ENCODE measurements at places on chromosomes 2 and 18.

DNA sequence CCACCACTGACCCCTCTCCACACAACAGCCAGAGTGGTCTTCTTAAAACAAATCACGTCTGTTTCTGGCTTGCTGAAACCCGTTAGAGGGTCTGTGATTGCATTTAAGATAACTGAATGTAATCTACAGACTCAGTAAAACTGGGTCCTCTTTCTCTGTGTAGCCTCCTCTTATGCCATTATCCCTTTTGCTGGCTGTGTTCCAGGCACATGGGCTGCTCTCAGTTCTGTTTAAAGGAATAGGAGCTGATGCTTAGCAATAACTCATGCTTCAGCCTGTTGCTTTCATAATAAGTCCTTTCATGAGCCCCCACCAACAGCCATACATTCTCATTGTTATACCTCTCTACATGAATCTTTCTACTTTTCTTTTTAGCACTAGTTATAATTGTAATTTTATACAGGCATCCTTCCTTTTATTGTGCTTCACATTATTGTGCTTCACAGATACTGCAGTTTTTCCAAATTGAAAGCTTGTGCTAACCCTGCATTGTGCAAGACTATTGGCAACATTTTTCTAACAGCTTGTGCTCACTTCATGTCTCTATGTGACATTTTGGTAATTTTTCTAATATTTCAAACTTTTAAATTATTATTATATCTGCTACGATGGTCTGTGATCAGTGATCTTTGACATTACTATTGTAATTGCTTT, 782.6 kb downstream of the MBD2 start:
- DNase-seq: no peak

- DNase-seq: no peak
These were observed 11.2 kb downstream of the CELF4 start for GRCh38 chr18:37554399-37554787.

DNA sequence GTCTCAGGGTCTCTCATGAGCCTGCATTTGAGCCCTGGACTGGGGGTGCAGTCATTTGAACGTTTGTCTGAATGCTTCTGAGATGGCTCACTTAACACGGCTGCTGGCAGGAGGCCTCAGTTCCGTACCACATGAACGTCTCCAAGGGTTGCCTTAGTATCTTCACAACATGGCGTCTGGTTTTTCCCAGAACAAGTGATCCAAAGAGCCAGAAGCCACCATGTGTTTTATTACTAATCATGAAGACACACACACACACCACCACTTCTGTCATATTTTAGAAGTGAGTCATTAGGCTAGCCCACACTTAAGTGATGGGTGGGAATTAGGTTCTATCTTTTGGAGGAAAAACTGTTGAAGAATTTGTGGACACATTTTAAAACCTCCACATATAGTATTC, 15.0 kb upstream of the MYO1B start:
- no peak for DNase-seq

DNA sequence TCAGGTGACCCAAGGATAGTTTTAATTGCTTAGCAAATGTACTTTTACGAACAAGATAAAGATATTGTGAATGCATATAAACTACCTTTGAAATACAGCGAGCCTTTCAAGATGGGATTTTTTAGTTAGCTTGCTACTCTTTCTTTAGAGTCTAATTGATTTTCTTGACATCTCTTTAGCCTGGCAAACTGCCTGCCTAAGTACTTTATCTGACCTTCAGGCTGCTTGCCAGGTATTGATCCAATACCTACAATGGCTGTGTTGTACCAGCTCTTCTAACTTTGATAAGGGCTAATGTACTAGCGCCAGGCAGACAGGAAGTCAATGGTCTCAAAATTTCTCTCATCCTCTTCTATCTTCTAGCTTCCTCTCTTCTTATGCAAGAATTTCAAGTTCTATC, 414.4 kb upstream of the ACVR2A start:
- DNase-seq: no peak

DNA sequence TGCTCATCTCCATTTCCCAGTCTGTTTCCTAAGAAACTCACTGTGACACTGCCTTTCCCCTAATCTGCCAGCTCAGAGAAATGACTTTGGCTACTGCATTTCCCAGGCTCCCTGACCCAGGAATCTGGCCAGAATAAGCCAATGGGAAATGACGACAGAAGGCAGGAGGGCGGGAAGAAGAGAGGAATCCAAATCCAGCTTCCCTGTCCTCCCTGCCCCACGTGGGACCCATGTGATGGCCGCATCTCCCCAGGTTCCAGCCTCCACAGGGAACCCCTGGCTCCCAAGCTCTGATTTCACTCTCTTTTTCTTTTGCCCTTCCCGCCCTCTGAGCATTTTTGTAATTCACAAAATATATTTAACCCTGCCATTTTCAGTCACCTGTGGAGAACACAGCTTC, 37.8 kb upstream of the RAB12 start:
- DNase-seq: no peak

DNA sequence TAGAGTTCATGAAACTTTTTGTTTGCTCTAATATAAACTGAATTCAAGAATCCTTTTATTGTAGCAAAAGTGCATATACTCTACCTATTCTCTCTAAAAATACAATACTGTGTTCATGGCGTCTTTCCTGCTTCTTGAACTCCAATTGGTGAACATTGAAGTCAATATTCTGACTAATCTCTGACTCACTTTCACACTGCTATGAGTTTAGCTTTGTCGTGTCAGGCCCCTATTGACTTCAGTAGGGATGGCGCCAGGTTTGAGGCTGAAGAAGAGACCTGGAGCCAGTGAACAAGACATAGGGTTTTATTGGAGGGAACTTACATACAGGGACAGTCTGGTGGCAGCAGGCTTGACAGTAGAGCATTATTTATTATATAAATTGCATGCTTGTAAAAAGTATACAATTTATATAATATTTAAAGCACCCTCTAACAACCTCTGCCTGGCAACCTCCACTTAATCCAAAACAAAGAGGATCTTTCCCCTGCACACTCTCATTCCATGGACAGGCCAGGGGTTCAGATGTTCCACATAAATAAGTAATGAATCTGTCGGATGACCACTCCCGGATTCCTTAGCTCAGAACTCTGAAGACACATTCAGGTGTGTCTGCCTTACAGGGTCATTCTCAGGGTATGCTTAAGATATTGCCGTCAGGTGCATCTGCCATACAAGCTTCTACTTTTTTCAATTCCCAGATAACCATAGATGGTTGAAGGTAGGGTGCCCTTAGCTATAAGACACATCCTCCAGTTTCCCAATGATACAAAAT, 141.0 kb downstream of the CERS6 start:
- no peak for DNase-seq

DNA sequence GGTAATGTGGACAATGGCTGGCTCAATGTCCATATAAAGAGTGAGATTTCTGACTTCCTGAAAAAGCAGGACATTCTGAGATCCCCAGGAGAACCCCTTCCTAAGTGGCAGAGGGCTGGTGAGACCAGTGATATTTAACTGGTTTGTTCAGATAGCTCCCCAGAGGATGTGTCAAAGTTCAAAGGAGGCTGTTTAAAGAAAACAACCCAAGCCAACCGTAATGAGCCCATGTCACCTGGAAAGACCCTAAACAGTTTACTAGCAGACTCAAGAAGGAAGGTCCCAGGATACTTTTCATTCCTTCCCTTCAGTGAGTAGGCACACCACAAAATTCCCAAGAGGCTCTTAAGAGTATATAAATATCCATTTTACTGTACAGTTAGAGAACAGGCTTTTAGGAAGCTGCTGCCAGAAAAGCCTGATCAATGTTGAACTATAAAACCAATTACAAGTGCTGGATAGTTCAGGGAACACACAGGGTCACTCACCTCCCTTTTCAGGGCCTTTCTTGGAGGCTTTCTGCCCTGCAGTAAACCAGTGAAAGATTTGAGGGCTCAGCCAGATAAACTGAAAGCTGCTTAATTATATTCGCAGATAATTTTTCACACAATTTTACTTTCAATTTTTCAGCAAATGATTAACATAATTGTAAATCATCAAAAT, 293.5 kb downstream of the ASXL3 start:
- DNase-seq: no peak

GRCh38 chr2:75564026-75564688, 3.4 kb upstream of the EVA1A start:
- DNase-seq: no peak

- no peak for DNase-seq
These were observed 333.4 kb upstream of the KCNH7 start for GRCh38 chr2:163171786-163172530.

GRCh38 chr18:25737710-25738311, 352.6 kb downstream of the SS18 start:
- no peak for DNase-seq

- no peak for DNase-seq
These were observed 51.7 kb downstream of the FAM168B start for GRCh38 chr2:131041402-131042147.

DNA sequence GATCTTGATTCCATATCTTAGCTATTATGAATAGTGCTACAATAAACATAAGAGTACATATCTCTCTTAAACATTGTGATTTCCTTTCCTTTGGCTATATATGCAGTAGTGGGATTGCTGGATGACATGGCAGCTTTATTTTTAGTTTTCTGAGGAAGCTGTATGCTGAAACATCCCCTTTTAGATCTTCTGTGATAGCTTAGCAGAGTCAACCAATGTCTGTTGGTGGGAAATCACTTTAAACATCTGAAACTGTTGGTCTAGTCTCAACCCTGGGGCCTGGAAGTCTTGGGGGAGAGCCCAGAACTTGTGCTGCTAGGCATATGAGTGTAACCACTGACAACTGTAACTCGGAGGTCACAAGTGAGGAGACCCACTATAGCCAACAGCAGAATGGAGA, 378.6 kb upstream of the SLC14A2 start:
- no peak for DNase-seq

DNA sequence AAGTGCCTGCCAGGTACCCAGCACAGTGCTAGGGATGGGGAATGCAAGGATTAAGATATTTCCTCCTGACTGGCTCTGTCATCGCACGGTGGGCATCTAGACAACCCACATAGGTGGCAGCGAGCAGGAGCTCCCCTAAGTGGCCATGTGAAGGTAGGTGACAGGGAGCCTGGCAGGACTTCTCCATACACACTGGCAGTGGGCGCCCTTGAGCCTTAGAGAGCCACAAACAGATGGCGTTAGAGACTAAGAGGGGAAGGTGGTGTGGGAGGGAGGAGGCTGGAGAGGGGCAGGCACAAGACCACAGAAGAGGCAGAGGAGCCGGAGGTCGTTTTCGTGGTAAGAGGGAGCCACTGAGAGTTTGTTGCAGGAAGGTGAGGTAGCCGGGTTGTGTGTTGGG, 15.2 kb downstream of the PRELID3A start:
- DNase-seq: no peak

DNA sequence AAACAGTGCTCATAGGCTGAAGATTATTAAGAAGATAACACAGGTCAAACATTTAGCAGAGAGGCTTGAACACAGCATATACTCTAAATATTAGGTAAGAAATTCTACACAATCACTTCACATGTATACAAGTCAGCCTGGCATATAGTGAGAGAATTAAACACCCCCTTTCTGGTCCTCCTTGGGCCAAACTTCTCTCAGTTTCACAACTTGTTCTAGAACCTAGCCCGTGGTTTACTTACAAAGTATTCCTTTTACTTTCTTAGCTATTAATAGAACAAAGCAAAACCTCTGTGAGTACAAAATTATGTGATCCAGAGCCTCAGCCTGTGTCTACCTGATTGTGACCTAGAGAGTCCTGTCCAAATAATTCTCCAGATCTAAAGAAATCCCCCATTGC, 562.8 kb downstream of the TNS1 start:
- no peak for DNase-seq

DNA sequence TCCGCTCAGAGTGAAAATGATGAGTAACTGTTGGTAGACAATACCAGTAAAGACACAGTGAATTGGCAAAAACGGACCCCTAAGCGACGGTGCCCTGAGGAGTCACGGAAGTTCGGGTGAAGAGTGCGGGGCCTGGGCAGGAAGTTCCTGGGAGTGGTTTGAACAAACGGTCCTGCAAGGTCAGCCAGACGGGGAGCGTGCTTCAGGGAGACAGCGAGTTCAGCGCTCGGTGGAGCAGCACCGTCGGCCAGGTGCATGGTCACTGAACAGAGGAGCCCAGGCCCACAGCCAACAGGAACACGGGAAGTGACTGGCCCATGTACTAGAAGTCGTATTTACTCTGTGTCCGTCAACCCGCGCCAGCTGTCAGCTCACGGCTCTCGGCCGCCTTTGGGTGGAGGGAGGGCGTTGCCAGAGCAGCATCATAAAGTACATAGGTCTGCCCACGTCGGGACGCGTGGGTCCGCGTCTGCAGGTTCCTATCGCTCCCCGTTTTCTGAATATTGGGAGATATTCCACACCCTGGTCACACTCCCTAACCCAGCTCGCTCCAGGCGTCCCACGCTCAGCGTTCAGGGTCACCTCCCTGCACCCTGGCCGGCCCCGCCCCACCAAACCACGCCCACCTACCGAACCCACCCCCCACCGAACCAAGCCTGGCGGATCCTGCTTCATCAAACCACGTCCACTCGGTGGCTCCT, 75.6 kb upstream of the UXS1 start:
- DNase-seq: peak; percentile 16

DNA sequence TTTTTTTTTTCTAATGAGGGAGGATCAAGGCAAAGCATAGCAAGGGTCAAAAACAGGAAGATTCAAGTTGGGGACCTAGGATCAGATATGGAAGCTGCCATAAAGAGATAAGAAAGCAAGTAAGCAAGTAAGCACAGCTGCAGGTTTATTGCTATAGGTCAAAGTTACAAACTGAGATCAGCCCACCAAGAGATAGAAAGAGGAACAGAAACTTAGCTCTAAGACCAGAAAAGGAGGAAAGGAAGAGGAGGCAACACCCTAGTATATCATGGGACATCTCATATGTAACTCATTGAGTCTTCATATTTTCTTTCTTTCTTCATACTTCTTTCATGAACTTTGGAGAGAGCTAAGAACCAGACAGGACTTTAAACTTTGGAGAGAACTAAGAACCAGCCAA, 295.9 kb upstream of the CRIM1 start:
- no peak for DNase-seq

DNA sequence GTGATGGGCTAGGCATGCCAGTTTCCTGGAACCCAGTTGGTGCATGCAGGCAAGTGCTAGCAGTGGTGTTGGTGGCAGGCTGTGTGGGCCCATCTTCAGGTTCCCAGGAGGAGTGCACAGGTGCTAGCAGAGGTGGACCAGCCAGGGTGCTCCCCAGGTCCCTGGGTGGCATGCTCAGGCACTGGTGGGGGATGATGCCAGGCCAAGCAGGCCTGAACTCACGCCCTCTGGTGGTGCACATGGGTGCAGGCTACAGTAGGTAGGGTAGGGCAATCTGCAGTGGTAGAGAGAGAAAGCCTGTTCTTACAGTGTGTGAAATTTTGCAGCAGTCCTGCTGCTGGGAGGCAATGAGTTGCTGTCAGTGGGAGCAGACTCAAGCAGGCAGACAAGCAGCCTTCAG, 1651.8 kb downstream of the DPP10 start:
- DNase-seq: no peak

DNA sequence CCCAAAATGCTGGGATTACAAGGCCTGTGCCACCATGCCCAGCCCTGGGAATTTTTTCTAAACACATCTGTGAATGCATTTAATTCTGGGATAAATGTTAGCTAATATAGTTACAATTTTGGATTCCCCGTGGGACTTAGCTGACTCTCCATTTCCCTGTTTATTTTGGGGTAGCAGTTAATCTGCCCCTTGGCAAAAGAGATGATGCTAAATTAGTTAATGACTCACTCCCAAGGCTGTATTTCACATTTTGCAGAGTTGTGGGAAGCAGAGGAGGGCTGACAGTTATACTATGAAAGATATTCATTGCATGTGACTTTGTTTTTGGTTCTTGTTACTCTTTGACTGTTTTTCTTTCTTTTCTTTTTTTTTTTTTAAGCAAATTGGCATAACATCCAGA, 3.2 kb downstream of the MTHFD2 start:
- DNase-seq: no peak

GRCh38 chr2:198401644-198402043, 597.3 kb downstream of the PLCL1 start:
- no peak for DNase-seq
